ENCODE measurements at places on chromosomes 16 and 17. TPM values are rescaled to one million over a fixed set of nuclear protein-coding genes. Genes with fewer than 3 reads are reported as not detected.

PROCA1 gene
- 1.4 TPM for total RNA-seq

IRX5 gene
- 4.1 TPM for total RNA-seq

TNFRSF17 gene
- not detected for total RNA-seq

ICAM2 gene
- 109 TPM for total RNA-seq

KCNJ18 gene
- not detected for total RNA-seq

MT1H gene
- total RNA-seq: not detected

NPTX1 gene
- not detected for total RNA-seq

FAM20A gene
- 4.4 TPM for total RNA-seq

KRTAP4-16 gene
- total RNA-seq: not detected

MYH11 gene
- total RNA-seq: 60.8 TPM

NARF gene
- total RNA-seq: 54.8 TPM

CCR7 gene
- total RNA-seq: 0.28 TPM

RUSF1 gene
- 33.3 TPM for total RNA-seq

GCGR gene
- not detected for total RNA-seq

RNF112 gene
- total RNA-seq: 1.2 TPM

BRIP1 gene
- total RNA-seq: not detected

FOXO3B gene
- 8.5 TPM for total RNA-seq

AATF gene
- total RNA-seq: 17.8 TPM

DRC3 gene
- total RNA-seq: 1.7 TPM

CA7 gene
- total RNA-seq: not detected

COL1A1 gene
- total RNA-seq: 19.8 TPM

TUFM gene
- total RNA-seq: 122 TPM

EPOP gene
- 0.70 TPM for total RNA-seq

HSD17B1 gene
- total RNA-seq: 0.78 TPM

NACA2 gene
- not detected for total RNA-seq

TOX3 gene
- not detected for total RNA-seq

CRHR1 gene
- not detected for total RNA-seq

SLFN12 gene
- 3.6 TPM for total RNA-seq

PYDC1 gene
- total RNA-seq: not detected

FZD2 gene
- 1.9 TPM for total RNA-seq

SOST gene
- total RNA-seq: not detected

CD19 gene
- not detected for total RNA-seq

HSD11B2 gene
- total RNA-seq: not detected

CNTNAP4 gene
- not detected for total RNA-seq

NTN1 gene
- total RNA-seq: 142 TPM

C1QL1 gene
- 1.6 TPM for total RNA-seq

TLCD2 gene
- 1.1 TPM for total RNA-seq

CDK10 gene
- total RNA-seq: 20.2 TPM

OSGIN1 gene
- total RNA-seq: 6.5 TPM

TMEM100 gene
- 18.0 TPM for total RNA-seq

PRR35 gene
- total RNA-seq: not detected

HCRT gene
- not detected for total RNA-seq

Measured in right atrium auricular region (tissue), 2 donors.